ENCODE measurements at places on chromosomes 3 and 15. TPM values are rescaled to one million over a fixed set of nuclear protein-coding genes. Genes with fewer than 3 reads are reported as not detected.
A peak's percentile ranks its signal among the peaks of the same experiment; 100 is the strongest.

Gene LRRN1
- 26.8 TPM for total RNA-seq

Gene ENTPD3
- 0.21 TPM for total RNA-seq

Gene XCR1
- total RNA-seq, result not detected

Gene PRTG
- 7.9 TPM for total RNA-seq

Gene MCTP2
- total RNA-seq, result 6.3 TPM

Gene SPTSSB
- total RNA-seq, result not detected

Gene HGD
- 0.88 TPM for total RNA-seq

Gene NPAP1
- not detected for total RNA-seq

Gene LMCD1
- total RNA-seq, result 221 TPM

Gene DNAH12
- 0.41 TPM for total RNA-seq

Gene GOLGA6A
- not detected for total RNA-seq

DNA sequence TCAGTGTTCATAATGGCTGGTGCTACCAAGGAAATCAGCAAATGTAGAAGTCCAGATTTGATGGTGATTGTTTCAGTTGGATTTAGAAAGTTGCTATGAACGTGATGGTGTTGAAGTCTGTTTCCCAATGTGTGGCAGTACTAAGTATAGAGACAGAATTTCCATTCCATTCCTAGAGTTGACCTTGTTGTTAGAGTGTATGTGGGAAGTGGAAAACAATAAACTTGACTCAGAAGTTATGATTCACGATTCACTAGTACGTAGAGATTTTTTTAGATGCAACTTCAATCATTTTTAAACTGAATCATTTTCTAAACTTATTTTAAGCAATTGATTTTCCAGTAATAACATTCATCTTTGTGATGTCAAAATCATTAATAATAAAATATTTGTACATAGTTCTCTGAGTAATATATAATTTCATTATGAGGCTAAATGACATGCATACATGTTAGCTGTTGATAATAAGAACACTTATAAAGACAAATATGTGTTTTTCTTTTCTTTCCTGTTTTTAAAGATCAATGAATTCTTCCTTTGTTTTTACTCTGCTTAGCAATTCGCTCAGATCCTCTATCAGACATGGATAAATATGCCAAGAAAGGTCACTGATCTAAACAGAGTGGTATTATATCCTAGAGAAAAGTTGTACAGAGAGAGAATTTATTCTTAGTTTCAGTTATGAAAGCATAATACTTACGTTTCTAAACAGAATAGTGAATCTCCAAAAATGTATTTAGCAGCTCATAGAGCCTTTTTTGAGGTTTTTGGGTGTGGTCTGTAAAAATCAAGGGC lies 108.8 kb upstream of the GPR149 start:
- DNase-seq, result no peak

DNA sequence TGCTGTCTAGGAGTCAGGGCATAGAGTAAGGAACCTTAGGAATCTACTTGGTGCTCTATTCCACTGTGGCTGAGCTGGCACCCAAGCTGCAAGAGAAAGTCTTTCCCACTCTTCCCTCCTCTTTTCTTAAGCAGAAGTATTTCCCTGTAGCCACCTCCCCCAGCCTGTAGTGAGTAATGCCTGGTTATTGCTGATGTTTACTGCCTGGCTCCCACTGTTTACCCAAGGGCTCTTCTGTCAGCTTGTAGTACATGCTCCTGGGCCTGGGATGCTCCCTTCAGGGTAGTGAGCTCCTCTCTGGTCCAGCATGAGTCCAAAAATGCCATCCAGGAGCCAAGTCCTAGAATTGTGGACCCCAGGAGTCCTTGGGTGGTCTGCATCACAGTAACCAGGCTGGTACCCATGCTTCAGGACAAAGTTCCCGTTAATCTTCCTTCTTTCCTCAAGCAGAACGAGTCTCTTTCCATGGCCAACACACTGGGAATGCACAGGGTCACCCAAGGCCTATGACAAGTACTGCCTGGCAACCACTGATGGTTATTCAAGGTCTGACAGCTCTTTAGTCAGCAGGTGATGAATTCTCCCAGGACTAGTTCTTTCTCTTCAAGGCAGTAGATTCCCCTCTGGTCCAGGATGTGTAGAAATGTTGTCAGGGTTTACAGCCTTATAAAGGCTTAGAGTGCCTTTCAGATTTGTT lies 17.6 kb downstream of the GALK2 start:
- DNase-seq, result no peak

- DNase-seq, result no peak
These were observed 106.8 kb downstream of the TNIK start for GRCh38 chr3:171353423-171353822.

DNA sequence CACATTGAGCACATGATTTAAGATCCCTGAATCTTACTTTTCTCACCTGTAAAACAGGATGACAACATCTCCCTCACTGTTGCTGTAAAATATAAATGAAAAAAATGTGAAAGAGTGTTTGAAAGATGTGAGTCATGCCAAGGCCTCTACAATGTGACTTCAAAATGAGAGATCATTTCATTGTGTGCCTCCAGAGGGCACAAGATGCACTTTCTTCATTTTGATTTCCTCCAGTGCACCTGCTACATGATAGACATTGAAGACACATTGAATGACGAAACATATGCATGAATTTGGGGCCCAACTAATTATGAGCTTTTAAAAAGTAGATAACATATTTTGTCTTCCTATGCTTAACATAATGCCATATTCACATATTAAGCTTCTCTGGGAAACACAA lies 170.3 kb downstream of the MOBP start:
- DNase-seq, result peak; percentile 19

DNA sequence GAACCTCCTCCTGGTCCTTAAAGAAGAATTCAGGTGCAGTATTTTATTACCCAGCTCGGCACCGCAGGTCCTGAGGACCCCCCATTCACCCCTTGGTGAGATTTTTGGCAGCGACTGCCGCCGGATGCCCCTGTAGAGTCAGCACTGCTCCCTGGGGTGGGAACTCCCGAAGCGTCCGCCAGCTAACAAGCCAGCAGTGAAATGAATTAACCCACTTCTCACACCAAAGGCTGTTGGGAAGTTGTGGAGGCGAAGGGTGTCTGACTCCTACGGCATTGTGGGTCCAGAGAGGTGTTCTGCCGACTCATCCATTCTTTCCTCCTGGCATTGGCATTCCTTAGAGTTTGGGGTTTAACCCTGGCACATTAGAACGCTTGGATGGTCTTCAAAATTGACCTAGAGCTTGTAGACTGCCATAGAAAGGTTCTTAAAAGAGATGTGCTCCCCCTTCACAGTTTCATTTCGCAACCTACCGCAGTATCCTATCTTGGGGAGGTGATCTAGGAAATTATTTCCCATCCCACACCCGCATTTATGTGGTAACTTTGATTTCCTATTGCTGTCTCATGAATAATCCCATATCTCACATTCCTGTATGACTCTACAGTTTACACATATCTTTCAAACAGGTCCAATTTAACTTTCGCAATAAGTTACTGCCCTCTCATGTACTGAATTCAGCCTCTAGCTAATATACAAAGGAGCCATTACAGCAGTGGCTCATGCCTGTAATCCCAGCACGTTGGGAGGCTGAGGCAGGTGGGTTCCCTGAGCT lies 879 bp upstream of the EIF5A2 start:
- DNase-seq, result no peak

DNA sequence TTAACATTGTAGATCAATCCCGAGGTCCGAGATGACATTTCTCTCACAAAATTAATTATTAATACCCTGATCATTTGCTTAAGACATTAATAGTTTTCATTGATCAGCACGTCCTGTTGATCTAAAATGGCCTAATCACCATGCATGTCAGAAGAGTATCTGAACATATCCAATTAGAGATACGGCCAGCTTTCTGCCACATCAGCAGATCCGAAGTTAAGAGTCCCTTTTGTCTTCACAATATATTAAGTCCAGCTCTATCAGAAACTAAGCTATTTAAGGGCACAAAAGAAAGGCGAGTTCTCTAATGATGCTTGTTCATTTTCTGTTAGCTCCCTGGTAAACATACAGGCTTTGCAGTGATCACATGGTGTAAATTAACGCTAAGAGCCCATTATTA lies 470.3 kb downstream of the CNTN4 start:
- no peak for DNase-seq

DNA sequence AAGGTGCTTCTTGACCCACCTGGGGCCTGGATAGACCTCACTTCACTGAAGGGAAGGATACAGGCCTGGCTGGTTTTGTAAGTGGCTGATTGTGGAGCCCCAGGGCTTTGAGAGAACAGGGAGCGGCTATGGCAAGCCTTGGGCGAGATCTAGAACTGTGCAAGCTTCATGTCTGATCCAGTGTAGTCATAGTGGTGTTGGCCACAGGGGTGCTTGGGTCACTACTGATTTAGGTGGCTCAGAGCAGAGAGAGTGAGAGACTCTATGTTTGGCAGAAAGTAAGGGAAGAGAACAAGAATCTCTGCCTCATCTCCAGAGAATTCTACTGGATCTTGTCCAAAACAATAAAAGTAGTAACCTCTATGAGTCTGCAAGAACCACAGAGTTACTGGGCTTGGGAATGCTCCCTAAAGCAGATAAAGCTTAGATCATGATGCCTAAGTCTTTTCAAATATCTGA lies 394.2 kb upstream of the EPHA3 start:
- peak; percentile 10 for DNase-seq

- no peak for DNase-seq
These were observed 22.0 kb downstream of the RGMA start for GRCh38 chr15:93066834-93067648.

- DNase-seq, result no peak
These were observed 88.0 kb downstream of the EDEM1 start for GRCh38 chr3:5275529-5275928.

- no peak for DNase-seq
These were observed 79.1 kb downstream of the VGLL4 start for GRCh38 chr3:11564577-11565001.

DNA sequence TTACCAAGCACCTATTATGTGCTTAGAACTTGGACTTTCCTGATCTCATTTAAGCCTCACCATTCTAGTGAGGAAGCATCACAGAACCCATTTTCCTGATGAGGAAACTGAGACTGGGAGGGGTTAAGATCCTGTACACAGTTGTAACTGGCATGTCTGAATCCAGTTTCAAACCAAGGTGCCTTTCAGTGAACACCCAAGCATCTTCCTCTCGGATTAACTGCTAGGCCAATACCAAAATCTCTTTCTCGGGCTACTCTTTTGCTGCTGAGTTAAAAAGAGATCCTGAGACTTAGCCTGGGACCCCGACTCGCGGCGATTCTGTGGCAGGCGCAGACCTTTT lies 578 bp upstream of the CEMIP start:
- DNase-seq, result no peak

GRCh38 chr3:177889652-177890358 lies 646.4 kb upstream of the KCNMB2 start:
- no peak for DNase-seq

- DNase-seq, result no peak
These were observed 878 bp downstream of the DYNC1LI1 start for GRCh38 chr3:32569540-32570420.

DNA sequence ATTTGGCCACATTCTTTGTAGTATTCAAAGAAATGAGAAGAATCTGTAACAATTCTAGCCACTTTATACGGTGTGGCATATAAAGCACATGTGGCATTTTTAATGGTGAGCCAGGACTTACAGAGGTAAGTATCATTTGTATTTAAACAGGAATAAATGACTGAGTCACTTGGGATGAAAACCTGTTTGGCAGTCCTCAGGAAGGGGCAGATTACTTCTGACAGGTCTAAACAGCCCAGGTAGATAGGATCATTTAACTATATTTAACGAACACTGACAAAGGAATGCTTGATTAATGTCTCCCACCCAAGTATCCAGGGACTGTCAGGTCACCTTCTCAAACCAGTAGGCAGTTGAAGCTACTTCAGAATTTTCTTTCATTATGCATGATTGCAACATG lies 241.5 kb upstream of the SATB1 start:
- no peak for DNase-seq

GRCh38 chr3:44665173-44665572 lies 16.6 kb downstream of the ZNF35 start:
- DNase-seq, result no peak

DNA sequence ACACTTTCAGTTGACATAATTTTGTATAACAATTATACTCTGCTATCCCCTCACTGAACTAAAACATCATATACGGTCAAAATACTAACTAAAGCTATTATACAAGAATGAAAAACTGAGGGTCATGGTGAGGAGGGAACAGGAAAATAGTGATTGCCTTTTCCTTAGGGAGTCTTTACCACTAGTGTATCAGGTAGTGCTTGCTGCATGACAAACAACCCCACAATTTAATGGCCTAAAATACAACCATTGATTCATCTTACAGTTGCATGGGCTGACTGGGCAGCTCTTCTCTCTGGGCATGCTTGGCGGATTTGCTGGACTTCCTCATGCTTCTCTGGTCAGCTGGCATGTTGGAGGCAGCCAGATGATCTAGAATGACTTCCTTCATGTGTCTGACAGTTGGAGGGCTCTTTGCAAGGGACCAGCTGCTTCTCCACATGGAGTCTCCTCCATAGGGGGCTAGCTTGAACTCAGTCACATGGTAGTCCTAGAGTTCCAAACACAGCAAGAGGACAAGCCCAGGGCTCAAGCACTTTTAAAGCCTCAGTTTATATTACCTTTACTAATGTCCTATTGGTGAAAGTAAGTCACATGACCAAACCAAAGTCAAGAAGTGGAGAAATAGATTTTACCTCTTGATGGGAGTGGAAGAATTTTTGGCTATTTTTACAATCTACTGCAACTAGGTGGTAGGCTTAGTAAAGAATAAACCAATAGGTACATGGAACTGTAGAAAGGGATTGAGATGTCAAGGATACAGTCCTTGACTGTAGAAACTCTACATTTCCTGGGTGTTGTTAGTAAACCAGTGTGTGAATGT lies 18.8 kb downstream of the THAP10 start:
- no peak for DNase-seq

DNA sequence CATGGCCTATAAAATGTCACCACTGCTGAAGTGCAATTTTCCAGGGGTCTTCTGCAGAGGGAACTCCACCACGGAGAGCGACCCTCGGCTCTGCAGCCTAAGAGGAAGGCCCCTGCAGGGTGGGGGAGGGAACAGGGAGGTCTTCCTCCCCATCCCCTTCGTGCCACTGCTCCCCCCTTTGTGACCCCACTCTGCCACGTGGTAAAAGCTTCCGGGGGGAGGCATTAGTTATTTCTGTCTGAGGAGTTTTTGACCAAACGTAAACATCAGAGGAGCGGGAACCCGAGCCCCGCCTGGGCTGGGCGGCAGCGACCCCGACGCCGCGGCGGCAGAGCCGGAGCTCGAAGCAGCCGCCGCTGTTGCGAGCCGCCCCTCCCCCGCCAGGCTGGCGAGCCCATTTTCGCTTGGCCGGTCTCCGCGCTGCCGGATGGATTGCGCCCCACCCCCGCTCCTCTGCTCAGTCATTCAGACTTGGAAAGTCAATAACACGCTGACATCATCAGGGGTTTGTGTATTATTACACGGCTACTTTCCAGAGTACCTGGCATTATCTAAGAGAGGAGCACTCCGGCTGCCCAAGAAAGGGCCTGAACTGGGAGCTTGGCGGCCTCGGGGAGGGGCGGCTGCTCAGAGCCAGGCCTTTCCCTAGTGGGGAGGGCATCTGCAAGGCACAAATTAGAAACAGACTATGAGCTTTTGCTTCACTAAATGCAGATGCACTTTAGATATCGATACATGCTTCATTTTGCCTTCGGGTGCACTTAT lies 162.5 kb upstream of the TBL1XR1 start:
- peak; percentile 97 for DNase-seq
